ENCODE measurements at places on chromosomes 6 and 20. TPM values are rescaled to one million over a fixed set of nuclear protein-coding genes. Genes with fewer than 3 reads are reported as not detected.

Gene WFDC12
- total RNA-seq: not detected

Gene MEI4
- not detected for total RNA-seq

Gene DLK2
- total RNA-seq: 13.7 TPM

DNA sequence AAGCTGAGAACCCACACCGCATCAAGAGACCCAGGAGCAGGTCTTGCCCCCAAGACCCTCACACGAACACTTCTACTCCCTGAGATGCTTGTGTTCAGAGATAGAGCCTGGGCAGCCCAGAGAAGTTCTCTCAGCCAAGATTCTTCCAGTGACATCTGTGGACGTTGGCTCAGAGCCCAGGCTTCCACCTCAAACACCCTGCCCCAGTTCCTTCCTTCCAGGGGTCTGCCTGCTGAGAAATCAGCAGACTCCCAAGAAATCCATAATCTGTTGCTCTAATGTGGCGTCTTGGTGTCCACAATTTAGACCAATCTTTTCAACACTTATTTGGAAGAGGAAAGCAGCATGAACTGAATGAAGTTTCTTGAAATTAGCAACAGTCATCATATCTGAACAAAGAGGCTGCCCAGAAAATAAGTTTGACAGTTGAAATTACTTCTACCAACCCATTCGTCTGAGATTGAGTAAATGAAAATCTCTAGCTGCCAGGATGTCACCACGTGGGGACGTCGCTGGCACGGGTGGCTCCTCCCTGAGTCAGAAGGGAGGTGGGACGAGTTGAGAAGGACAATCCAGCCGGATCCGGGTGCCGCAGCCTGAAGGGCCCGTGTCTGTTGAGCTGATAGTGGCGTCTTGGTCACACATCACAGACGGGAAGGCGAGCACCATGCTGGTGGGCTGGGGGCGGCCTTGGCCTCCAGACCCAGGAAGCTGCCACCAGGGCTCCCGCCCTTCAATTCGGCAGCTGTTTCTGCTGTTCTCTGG, 400.9 kb downstream of the TAF4 start:
- no peak for DNase-seq

DNA sequence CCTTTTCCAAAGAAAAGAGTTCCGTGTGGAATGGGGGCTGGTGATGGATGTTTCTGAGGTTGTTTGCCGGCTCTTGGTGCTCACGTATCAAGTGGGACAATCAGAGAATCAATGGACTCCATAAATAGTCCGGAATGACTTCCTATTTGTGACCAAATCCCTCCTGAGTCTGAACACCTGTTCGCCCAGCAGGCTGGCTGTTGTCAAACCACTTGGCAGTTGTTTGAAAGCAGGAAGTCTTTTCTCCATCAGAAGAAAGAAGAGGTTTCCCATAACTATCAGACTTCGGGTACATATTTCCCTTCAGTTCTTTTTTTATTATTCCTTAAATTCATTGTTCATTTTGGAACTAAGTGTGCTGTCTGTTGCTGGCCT, 154.7 kb upstream of the RIN2 start:
- DNase-seq: no peak
